ENCODE measurements at places on chromosomes 7 and 10.

DNA sequence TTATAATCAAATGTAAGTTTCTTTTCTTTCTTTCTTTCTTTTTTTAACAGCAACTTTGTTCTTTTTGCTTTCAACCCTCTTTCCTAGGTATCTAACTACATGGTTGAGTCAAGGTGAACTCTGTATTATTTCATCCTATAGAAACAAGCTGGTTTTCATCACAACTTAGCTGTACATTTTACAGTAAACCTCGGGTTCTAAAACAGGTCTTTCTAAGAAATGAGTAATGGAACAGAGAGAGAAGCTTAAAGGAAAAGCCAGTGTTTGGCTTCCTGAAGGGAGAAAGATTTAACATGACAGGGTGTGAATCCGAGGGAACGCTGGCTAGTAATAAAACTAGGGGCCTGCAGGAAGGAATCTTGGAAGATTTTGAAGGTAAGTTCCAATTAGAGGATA lies 143.4 kb upstream of the ITGB1 start:
- no peak for DNase-seq

GRCh38 chr7:28106321-28106829 lies 74.2 kb downstream of the JAZF1 start:
- DNase-seq: no peak

- no peak for DNase-seq
These were observed 153.5 kb downstream of the NRP1 start for GRCh38 chr10:33180921-33181320.

- peak; percentile 44 for DNase-seq
These were observed 647 bp upstream of the NACAD start for GRCh38 chr7:45089341-45089891.

- DNase-seq: no peak
These were observed 60.7 kb downstream of the CD36 start for GRCh38 chr7:80699045-80699638.

- no peak for DNase-seq
These were observed 323.8 kb downstream of the DPP6 start for GRCh38 chr7:154375956-154376355.

GRCh38 chr7:48087349-48087748 lies 1.7 kb upstream of the UPP1 start:
- no peak for DNase-seq

GRCh38 chr10:14572811-14573210 lies 201.9 kb downstream of the FAM107B start:
- DNase-seq: no peak

- DNase-seq: no peak
These were observed 38.4 kb downstream of the BAMBI start for GRCh38 chr10:28715757-28716156.

- DNase-seq: no peak
These were observed 31.3 kb upstream of the GDF10 start for GRCh38 chr10:47268696-47269095.

- no peak for DNase-seq
These were observed 78.6 kb upstream of the DYNC1I1 start for GRCh38 chr7:95693551-95694333.

DNA sequence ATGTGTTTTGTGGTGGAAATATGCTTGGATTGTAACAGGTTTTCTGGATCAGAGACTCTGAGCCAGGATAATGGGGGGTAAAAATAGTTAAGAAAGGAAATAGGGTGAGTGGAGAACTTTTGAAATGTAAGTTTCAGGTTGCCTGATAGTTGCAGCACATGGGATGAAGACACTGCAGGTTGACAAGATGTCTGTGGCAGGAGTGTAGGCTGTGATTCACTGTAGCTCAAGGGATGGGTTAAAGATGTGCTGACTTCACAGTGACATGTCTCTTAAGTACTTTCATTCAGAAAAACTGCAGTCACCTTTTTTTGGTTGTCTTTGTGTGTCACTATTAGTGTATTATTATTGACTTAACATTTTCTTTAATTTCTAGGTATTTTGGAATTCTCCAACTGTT lies 63.5 kb upstream of the SLC39A12 start:
- DNase-seq: no peak

DNA sequence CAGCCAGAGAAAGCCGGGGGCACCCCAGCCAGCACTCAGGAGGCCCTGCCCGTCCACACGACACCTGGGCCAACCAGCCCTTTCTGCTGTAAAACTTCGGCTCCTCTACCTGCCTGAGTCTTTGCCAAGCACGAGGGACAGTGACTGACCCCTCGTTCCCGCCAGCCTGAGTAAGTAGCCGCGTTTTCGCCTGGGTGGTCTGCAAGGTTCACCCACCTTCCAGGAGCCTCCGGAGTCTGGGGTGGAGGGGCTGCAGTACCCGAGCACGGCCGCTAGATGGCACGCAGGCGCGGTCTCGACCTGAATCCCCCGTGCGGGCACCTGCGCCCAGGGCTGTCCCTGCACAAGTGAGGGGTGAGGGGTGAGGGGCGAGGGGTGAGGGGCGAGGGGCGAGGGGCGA lies 192.7 kb downstream of the PTPRN2 start:
- DNase-seq: peak; percentile 7

DNA sequence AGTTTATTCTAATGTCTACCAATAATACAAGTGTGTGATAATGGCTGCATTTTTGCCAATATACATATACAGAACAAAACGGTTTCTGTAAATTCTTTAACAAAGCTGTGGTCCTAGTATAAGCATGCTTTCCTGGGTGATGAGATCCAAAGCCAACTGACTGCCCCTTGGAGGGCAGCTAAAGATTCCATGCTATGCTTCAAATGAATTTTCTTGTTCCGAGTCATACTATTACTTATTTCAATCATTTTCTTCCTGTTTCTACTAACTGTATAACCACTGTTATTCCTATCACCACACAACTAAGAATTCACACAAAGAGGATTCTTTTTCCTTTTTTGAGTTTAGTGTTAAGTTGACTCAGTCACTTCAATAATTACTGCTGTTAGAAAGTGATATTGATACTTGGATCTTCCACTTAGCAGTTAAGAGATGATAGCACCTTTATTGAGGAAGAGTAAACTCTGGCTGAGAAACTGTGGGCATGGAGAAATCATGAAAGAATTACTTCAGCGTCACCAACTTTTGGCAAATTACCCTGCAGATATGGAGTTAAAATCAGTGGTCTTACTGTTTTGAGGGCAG lies 197.5 kb downstream of the ARL4A start:
- DNase-seq: no peak

DNA sequence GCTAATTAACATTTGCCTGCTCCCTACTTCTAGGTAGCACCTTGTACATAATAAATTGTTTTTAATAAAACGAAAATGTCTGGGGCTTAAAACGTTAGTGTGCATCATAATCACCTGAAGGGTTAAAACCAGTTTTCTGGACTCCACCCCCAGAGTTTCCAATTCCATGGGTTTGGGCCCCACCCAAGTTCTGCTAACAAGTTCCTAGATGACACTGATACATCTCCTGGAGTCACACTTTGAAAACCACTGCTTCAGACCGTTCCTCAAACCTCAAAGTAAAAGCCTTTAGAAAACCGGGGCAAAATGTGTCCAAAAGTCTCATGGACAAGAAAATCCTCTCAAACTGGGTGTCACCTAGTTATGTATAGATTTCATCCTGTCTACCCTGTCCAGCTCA lies 9.3 kb downstream of the OSBPL3 start:
- no peak for DNase-seq

DNA sequence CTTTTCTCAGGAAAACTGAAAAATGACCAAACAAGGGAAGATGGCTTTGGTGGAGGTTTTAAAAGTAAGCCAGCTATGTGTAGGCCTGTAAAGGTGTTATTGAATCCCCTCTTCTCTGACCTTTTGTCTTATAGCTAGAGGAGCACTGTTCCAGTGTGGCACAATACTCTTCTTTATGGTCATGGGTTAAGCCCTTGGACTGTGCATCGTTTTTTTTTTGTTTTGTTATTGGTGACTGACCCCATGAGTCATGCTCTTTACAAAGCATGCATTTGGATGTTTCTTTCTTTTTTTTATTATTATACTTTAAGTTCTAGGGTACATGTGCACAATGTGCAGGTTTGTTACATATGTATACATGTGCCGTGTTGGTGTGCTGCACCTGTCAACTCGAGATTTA lies 19.6 kb upstream of the FAM25A start:
- DNase-seq: no peak

DNA sequence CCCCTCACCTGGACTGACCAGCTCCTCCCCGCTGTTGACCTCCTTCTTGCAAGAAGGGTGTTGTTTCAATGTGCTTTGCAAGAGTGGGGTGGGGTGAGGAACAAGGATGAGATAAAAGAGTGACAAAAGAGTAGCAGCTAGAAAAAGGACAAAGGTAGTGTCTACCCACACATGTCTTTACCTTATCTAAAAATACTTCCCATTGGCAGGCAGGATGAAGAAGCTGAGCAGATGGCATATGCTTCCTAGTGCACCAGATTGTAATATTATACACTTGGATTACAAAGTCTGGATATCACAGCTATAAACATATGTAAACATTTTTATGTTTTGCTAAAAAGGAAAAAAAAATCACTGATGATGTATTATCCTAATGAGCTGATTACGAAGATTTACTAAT lies 34.5 kb downstream of the CHN2 start:
- DNase-seq: no peak

DNA sequence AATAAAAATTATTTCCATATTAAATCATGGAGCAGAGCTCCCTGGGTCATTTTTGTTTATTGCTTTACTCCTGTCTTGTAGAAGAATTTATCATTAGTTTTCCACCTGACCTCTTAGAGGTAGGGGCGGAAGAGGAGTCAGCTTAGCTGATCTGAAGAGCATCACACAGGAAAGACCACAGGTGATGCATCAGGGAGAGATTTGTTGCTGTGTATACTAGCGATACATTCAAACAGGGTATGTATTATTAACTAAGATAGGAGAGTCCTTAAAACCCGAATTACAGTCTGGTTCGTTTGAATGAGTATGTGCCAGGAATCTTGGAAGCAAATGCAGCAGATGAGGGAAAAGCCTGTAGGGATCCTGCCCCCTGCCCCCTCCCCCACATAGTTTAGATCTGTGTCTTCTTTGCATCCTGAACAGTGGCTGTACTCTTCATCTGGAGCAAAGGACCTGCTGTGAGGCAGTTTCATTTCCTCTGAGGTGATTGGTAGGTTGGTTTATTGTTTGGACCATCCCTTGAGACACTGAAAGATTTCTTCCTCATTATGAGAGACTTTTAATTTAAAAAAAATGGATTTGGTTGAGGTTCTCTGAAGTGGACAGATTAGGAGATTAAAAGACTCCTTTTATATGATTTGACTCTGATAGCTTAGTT lies 177.0 kb downstream of the SND1 start:
- DNase-seq: no peak

DNA sequence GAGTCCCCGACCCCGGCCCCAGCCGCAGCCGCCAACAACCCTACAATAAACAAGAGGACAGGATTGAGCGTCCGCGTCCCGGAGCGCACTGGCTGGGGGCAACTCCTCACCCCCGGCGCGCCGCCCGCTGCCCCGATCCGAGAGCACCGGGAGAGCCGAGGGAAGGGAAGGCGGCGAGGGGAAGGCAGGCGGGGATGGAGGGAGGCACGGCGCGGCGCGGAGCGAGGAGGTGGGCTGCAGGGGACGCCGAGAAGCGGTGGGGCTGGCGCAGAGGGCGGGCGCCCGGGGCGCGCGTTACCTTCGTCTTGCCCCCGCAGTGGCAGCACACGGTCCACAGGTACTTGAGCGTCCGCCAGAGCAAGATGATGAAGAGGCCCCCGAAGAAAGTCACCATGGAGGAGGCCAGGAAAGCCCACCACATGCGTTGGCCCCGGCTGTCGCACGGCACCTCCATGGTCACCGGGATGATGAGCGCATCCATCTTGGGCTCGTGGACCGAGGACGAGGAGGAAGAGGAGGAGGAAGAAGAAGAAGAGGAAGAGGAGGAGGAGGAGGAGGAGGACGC lies 559 bp downstream of the KCNMA1 start:
- no peak for DNase-seq

DNA sequence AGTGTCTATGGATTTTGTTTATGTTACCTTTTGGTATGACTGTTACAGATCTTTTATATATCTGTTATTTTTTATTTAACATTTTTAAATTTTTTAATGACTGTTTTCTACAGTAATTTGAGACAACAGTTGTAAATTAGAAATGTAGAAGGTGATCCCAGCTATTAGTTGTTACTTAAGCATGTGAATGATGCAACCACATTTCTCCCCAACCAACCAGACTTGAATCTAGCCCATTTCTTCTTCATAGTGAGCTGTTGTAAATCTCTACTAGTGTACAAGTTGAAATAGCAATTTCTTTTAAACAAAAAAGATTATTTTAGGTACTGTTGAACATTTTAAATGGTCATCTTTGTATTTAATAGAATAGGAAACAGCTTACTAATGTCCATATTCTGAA lies 18.0 kb downstream of the TMEM106B start:
- no peak for DNase-seq

DNA sequence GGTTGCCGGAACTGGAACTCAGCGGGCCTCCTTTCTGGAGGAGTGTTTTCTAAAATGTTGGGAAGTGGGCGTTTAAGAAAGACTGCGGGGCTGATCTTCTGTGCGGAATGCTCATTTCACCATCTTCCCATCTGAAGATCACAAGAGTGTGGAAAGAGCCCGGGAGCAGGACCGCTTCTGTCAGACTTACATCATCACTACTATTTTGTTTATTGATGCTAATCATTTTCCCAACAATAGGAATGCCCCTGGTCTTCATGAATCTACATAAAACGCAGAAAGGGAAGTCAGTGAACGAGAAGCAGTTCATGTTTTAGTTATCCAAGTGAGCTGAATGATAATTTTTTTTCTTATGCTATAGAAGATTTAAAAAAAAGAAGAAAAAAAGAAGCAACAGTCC lies 447.8 kb upstream of the MKI67 start:
- DNase-seq: no peak

GRCh38 chr10:75294031-75294437 lies 58.3 kb upstream of the COMTD1 start:
- no peak for DNase-seq
